ENCODE measurements at places on chromosomes 5 and 9.

DNA sequence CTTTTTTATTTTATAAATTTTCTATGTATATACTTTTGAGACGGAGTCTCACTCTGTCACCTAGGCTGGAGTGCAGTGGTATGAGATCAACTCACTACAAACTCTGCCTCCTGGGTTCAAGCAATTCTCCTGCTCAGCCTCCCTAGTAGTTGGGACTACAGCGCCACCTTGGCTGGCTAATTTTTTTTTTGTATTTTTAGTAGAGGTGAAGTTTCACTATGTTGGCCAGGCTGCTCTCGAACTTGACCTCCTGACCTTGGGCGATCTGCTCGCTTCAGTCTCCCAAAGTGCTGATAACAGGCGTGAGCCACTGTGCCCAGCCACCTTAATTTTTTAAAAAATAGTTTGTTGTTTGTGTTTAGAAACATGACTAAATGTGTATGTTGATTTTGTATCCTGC lies 76.6 kb downstream of the FBXO4 start:
- DNase-seq = no peak

DNA sequence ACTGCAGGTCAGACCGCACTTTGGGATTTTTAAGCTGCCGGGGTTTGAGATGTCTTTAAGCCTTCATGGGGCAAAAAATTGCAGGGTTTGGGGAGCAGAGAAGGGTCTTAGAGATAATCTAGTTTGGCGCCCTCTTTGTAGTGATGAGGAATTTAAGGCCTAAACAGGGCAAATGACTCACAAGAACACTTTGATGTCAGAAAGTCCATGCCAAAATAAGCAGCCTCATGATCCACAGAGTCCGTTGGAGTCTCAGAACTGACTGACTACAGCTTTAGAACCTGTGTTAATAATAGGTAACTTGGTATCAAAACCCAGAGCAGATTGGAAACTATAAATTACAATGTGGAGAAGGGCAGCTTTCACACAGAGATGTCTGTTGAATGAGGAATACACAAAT lies 35.9 kb upstream of the PTGS1 start:
- DNase-seq = no peak

DNA sequence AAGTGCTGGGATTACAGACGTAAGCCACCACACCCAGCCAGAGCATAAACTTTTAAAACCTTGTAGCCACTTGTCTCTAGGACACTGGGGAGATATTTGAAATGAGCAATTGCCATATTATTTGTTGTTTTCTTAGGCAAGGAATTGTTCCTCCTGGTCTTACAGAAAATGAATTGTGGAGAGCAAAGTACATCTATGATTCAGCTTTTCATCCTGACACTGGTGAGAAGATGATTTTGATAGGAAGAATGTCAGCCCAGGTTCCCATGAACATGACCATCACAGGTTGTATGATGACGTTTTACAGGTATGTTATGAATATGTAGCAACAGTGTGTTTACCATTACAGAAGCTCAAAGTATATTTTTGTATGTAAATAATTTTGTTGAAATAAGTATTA lies 30.5 kb downstream of the SFXN1 start:
- no peak for DNase-seq

DNA sequence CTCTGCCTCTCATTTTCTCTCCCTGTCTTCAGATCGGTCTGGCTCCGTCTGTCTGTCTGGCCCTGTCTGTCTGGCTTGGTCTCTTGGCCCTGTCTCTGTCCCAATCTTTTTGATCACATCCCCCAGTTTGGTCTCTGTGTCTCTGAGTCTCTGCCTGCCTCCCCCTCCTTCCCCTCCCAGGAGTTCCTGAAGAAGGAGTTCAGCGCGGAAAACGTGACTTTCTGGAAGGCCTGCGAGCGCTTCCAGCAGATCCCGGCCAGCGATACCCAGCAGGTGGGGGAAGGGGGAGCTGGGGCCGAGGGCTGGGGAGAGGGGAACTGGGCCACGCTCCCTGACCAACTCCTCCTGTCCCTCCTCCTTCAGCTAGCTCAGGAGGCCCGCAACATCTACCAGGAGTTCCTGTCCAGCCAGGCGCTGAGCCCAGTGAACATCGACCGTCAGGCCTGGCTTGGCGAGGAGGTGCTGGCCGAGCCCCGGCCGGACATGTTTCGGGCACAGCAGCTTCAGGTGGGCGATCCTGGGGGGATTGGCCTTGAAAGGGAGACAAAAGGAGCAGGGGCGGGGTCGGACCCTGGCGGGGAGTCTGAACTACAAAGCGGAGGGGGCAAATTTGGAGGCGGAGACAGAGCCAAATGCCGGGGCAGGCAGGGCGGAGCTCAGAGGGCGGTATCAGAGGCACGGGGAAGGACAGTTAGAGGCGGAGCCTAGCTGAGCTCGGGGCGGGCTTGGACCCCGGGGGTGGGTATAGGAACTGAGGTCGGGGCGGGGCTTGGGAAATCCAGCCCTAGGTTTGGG lies 9.0 kb downstream of the RGS14 start:
- no peak for DNase-seq

- DNase-seq = no peak
Observed at GRCh38 chr9:76725011-76725546, 39.2 kb upstream of the PCA3 start.

DNA sequence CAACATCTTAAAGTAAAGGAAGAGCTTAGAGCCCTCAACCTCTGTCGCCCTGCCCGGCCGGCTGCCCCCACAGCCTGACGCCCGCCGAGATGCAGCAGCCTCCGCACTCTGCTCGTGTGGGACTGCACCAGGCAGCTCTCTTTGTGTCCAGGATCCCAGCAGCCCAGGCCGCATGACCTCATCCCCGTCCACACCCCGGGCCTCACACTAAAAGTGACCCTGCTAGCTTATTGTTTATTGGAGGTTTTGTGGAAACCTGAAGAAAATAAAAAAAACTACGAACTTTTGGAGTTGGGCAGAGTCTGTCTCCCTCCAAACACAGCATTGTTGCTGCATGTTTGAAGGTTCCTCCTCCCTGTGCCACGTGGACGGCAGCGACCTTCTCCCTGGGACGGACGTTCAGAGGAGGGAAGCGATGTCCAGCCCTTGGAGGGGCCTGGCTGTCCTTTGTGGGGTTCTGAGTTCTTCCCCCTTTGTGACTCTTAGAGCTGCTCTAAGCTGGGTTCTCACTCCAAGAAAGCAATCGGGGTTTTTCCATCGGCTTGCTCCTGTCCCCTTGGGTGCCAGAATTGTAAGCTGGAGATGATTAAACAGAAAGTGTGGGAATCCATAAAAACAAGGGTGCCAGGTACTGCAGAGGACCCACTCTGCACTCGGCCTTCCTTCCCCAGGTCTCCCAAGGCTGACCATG lies 103.5 kb upstream of the COL5A1 start:
- DNase-seq = no peak

- no peak for DNase-seq
Observed at GRCh38 chr5:17219469-17219868, 2.0 kb downstream of the BASP1 start.

- no peak for DNase-seq
Observed at GRCh38 chr9:92767066-92768054, 2.7 kb upstream of the BICD2 start.

- no peak for DNase-seq
Observed at GRCh38 chr9:19551124-19551929, 142.5 kb downstream of the ACER2 start.

DNA sequence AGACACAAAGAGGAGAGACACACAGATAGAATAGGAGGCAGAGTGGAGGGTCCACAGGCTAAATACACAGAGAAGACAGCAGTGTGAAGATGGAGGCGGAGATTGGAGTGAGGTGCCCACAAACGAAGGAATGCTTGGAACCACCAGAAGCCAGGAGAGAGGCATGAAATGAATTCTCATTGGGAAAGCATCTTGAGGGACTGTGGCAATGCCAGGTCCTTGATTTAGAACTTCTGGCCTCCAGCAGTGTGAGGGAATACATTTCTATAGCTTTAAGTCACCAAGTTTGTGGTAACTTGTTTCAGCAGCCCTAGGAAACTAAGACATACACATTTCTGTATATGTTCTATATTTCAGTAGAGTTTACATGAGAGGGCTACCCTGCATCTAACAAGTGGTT lies 396.6 kb upstream of the ZNF608 start:
- no peak for DNase-seq

- DNase-seq = no peak
Observed at GRCh38 chr5:17187011-17187785, 30.2 kb upstream of the BASP1 start.

DNA sequence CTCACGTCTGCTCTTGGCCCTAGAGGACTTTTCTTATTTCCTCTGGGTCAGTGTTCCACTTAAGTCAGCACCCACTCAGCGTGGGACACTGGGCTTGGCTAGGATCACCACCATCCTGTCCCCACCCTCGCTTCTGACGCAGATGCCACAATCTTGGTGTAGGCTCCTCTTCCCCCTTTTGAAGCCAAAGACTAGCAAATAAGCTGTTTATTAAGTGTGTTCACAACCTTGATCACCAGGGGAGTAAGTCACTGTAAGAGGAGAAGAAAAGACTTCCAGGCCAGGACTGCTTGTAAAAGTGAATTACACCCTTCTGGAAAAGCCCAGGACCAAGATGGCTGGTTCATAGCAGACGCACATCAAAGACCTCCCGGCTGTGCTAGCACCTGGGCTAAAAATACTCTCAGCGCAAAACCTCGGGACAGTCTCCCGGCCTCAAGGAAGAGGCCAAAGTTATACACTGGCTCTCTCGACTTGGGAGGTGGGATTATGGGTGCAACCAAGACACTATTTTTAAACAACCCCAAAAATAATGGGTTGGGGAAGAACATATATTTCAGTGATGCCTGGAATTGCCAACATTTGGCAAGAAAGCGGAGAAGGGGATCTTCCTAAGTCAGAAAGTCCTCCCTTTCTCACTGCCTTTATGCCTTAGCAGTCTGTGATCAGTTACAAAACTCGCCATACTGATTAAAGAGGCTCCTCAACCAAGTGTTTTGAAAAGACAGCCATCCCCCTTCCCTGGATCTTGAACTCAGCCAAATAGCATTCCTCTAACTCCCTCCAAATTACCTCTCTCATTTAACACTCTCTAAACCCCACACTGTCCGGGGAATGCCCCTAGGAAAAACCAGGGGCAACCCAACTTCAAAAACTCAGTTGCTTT lies 69.4 kb downstream of the RAPGEF1 start:
- DNase-seq = no peak

- peak; percentile 4 for DNase-seq
Observed at GRCh38 chr5:72556351-72557166, 49.3 kb upstream of the ZNF366 start.

- DNase-seq = no peak
Observed at GRCh38 chr5:91028499-91028956, 354.6 kb downstream of the ARRDC3 start.

DNA sequence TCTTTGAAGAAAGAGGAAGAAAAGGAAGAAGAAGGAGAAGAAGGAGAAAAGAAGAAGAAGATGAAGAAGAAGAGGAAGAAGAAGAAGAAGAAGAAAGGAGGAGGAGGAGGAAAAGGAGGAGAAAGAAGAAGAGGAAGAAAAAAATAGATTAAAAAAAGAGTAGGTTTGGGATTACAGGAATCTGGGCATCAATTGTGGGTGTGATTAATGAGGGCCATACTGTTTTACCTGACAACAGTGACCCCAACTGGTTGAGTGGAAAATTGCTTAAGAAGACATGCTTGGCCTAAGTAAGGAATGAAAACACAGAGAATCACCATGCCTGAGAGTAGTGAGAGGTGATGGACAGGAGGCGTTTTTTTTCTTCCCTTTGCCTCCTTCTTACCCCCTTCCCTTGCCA lies 114.6 kb downstream of the FAM170A start:
- DNase-seq = no peak

DNA sequence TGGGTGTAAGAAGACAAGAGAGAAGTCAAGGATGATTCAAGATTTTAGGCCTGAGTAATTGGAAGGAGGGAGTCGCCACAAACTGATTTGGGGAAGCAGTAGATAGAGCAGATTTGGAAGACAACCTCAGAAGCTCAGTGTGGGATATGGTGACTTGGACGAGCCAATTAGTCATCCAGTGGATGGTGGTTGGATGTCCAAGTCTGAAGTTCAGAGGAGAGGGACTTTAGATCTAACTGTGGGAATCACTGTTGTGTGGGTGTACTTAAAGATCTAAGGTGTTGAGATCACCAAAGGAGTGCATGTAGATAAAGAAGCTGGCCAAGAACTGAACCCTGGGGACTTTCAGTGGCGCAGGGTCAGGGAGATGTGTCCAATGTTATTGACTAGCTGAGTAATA lies 2.2 kb downstream of the IDNK start:
- DNase-seq = no peak

DNA sequence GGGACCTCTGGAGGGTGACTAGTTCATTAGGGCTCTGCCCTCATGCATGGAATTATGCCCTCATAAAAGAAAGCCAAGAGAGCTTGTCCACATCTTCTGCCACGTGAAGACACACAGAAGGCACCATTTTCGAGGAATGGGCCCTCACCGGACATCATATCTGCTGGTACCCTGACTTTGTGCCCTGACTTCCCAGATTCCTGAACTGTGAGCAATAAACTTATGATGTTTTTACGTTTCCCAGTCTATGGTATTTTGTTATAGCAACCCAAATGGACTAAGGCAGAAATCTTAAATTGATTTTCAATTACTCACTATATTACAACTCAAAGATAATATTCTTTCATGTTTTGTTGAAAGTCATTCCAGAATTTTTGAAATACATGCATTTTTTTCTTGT lies 163.8 kb upstream of the PAPPA start:
- no peak for DNase-seq

GRCh38 chr5:31981361-31981945 lies 192.7 kb downstream of the GOLPH3 start:
- DNase-seq = no peak

DNA sequence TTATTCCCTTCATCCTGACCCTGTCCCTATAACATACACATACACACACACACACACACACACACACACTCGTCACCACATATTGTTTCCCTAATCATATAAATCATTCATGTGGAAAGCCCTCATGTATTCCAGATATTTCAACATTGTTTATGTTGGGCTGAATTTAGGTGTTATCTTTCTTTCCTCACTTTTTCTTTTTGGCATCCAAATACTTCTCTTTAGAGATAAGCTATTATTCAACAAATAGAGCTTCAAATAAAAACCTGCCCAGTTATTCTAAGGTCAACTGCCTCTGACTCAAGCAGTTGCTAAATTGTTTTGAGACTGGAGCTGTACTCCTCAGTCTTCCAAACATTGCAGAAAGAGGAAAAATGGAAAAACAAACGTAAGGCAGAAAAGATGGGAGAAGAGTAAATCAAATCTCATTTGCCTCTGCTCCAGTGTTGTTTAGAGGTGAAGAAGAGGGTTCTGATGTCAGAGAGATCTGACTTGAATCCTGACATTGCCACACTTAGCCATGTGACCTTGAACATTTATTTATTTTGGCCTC lies 215.7 kb downstream of the GAS1 start:
- no peak for DNase-seq

- DNase-seq = no peak
Observed at GRCh38 chr9:133476036-133476931, 2.6 kb downstream of the SLC2A6 start.
